ENCODE measurements at places on chromosomes 3 and 15.

GRCh38 chr3:12544652-12545472, 437 bp downstream of the MKRN2OS start:
- DNase-seq, result no peak

DNA sequence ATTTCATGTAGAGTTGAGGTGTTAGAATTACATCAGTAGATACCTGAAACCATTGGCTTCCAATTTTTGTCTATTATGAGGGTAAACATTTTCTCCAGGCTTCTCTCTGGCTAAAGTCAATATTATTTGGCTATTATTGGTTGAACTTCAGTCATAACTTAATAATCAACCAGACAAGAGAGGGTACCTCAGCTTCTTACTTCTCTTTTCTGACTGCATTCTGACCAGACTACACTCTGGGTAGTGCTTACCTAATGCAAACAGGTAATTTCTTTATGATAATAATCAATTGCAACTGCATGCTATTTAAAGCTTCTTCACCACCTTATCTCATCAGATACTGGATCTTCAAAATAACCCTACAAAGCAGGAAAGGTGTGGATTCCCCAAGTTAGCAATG, 85.1 kb downstream of the ANP32A start:
- DNase-seq, result no peak

DNA sequence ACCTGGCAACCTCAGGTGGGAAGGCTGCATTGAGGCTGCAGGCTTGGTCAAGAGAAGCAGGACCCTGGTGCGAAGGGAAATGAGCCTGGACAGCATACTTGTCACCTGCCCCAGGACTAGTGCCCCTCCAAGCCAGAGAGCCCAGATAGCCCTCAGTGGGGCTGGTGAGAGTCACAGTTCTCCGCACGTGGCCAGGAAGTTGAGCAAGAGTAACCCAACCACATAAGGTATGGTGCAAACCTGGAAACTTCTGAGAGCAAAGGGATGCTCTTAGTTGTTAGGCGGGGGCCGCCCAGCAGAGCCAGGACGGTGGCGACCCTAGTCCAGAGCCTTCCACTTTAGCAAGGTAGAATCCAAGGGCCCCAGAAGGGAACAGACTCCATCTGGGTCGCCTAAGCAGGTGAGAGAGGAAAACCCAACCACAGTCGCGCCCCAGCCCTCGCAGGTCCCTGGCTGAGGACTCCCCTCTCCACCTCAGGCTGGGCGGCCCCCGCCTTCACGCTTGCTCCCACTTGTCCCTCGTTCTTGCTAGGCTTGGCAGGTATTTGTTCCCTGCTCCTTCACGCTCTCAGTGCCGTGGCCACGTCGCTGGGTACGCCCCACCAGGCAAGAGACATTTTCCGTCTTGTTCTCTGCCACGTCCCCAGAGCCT, 1.1 kb upstream of the VPS18 start:
- no peak for DNase-seq

DNA sequence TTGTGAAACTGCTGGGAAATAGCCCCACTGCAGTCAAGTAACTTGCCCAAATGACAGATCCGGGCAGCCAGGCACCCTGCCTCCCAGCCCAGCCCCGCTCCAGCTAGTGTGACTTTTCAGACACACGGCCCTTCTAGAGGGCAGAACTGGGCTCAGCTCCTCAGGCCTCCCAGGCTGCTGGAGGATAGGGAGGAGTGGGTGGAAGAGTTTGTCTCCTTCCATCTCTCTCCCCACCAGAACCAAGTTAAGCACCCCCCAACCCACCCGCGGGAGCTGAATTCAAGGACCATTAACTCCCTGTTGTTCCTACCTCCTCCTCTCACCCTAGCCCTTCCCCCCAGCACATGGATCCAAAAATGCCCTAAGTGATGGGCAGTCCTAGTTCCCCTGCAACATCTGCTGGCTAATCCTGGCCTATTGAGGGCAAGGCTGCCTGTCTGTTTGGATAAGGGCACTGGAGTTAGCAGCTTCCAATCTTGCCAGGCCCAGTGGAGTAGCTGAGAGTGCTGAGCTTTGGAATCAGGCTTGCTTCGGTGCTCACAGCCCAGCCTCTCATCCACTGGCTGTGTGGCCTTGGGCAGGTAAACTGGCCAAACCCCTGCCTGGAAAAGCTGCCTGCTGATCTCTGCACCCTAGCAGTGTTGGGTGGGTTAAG, 3.1 kb downstream of the CCDC33 start:
- DNase-seq, result no peak

DNA sequence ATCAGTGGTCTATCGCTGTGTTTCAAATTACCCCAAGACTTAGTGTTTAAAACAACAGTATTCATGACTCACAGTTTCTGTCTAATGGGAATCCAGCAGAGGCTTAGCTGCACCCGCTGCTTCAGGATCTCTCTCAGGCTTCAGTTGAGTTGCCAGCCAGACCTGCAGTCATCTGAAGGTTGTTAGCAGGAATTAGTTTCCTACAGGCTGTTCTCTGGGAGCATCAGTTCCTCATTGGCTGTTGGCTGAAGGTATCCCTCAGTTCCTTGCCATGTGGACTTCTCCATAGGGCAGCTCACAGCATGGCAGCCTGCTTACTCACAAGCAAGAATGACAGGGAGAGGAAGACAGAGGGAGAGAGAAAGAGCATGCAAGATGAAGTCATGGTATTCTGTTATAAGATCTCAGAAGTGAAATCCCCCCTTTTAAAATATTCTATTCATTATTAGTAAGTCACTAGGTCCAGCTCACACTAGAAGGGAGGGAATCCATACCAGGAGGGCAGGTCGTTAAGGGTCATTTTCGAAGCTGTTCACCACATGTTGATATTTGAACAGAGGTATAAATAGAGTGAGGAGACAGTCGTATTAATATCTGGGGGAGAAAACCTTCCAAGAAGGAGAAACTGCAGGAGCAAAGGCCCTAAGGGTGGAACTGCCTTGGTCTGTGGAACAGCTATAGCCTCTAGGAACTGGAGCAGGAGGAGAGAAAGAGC, 473.9 kb upstream of the PPP2R3A start:
- no peak for DNase-seq

- DNase-seq, result no peak
These were observed 502.9 kb downstream of the SHQ1 start for GRCh38 chr3:72345237-72345878.

- DNase-seq, result no peak
These were observed 4.0 kb upstream of the NR2F2 start for GRCh38 chr15:96326328-96327154.

DNA sequence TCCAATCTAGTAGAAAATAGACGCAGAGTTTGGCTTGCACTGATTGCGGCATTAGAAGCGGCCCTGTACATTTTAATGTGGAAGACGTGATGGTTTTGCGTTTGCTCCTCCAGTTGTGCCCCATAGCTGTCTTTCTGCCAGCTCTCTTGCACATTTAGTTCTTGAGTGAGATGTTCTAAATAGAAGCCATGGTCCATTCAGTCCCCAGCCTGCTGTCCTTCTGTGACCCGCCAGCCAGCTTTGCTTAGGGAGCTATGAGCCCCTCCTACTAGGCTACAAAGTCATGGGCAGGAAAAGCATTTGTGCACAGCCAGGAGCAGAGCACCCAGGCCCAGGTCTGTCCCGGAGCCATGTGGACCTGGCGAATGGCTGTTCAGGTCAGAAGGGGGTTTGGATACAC, 50.3 kb downstream of the APBA2 start:
- DNase-seq, result no peak

DNA sequence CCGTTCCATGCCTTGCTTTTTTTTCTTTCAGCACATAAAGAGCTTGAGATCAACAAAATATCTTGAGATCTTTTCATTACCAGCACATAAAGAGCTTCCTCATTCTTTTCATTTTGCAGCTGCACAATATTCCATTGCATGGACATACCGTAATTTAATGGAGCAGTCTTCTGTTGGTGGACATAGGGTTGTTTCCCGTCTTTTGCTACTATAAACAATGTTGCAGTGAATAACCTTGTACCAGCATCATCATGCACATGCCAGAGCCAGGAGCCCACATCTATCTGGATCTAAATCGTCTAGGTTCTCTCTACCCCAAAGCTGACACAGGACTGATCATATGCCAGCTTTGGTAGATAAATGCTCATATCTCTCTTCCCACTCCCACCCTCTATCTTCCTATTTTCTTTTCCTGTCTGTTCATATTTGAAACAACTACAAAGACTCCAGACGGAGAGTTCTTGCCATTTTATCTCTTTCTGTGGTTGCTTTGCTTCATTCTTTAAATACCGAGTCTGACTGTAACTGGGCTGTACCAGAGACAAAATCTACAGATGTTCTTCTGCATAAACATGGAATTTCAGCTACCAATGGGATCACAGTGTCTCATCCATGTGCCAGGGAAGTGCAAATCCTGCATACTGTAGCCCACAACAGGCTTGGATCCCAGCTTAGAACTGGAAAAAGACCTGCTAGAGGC, 47.1 kb upstream of the AKAP13 start:
- no peak for DNase-seq

- DNase-seq, result no peak
These were observed 281.3 kb upstream of the COL8A1 start for GRCh38 chr3:99357131-99357530.

DNA sequence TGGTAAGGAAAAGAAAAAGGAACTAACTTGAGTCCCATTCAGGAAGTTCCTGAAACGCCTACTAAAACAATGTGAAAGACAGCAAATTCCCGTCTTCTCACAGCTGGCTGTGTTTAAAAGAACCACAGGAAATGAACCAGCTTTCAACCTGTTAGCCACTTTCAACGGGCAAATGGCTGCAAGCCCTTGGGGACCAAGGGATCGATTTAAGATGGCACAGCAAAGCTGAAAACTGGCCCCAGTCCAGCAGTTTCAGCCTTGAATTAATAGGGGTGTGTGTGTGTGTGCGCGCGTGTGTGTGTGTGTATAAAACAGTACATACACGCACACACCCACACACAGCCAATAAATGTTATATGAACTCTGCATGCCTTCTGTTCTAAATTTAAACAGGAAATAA, 168.7 kb upstream of the TMCO5A start:
- DNase-seq, result no peak

Measured in stimulated activated CD4-positive, alpha-beta T cell treated with anti-CD3 and anti-CD28 coated beads, Interleukin-4, amount 100 ng/mL, for 24 hours (primary cell).